ENCODE measurements at places on chromosomes 7 and 10.

DNA sequence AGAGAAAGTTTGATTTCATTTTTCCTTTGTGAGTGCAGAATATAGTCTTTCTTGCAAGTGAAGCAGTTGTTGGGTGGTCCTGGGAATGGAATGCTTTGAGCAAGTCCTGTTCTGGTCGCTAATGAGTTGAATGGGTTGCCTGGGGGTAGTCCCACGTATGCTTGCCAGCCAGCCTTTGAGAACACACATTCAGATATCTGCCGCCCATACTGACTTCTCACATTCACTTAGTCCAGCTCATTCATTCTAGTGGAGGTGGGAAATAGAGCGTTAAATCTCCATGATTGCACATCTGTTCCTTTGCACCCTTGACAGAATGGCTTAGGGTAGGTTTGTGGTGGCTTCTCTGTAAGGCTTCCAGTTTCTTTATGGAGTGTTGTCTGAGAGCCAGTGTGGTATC lies 256.6 kb downstream of the SORCS3 start:
- DNase-seq, result no peak

DNA sequence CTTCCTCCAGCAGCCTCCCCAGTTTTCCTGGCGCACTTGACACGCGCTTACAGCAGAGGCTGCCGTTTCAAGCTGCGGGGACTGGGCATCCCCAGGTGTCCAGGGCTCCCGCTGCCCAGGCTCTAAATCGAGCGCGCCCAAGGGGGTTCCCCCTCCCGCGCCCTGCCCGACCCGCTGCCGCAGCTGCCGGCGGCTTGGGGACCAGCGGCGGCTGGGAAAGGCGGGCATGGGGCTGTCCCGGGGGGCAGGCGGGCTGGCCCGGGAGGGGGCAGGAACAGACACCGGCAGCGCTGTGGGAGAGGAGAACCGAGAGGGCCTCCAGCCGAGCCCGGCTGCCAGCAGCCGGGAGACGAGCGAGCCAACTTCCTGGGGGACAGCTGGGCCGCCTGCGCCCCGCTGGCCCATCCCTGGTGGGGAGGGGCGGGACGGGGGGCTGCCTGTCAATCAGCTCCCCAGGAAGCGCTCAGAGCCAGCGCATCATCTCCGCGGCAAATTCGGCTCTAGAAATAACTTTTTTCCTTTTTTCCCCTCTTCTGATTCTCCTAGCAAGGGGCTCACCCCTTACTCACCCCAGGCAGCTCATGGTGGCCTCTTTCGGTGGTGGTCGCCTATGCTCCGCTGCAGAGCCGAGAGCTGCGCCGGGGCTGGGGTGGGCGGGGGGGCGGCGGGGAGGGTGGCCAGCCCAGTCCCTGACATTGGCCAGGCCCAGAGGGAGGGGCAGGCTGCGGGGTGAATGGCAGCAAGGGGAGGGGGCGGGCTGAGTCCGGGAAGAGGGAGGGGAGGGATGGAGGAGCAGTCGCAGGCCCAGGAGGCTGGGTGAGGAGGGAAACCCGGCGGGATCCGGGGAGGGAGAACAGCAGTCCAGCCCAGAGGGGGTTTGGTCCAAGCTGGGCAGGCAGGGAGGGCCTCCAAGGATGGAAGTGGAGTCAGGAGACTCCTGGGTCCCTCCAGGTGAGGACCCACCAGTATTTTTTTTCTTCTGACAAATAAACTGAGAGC lies 14.7 kb downstream of the GRID2IP start:
- no peak for DNase-seq

DNA sequence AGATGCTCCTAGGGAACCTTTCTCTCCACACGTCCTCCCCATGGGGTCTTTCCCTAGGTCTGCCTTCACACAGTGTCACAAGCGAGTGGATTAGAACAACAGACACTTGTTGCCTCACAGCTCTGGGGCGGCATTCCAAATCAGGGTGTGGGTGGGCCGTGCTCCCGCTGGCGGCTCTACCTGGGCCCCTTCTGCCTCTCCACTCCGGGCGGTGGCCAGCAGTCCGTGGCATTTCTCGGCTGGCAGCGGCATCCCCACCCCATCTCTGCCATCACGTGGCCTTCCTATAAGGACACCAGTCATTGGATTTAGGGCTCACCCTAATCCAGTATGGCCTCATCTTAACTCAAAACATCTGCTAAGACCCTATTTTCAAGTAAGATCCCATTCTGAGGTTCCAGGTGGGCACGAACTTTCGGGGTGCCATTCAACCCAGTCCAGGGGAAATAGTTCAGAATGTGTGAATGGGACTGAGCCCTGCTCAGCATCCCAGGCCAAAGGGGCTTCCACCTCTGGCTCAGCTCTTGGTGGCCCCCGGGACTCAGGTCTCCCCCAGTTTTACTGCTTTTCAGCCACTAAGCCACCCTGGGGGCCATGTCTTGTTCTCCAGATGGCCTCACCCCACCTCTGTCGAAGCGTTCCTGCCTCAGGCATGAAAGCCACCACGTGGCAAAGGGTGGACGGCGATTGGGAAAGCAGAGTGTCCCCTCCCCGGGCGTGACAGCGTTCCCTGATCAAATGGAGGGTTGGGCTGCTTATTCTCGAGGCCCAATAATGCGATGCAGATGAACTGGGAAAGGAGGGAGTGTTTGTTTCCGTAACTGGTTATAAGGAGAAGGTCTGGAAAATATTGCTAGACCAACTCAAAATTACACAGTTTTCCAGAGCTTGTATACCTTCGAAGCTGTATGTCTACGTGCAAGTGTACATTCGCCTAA lies 350.0 kb downstream of the GLRX3 start:
- DNase-seq, result no peak

DNA sequence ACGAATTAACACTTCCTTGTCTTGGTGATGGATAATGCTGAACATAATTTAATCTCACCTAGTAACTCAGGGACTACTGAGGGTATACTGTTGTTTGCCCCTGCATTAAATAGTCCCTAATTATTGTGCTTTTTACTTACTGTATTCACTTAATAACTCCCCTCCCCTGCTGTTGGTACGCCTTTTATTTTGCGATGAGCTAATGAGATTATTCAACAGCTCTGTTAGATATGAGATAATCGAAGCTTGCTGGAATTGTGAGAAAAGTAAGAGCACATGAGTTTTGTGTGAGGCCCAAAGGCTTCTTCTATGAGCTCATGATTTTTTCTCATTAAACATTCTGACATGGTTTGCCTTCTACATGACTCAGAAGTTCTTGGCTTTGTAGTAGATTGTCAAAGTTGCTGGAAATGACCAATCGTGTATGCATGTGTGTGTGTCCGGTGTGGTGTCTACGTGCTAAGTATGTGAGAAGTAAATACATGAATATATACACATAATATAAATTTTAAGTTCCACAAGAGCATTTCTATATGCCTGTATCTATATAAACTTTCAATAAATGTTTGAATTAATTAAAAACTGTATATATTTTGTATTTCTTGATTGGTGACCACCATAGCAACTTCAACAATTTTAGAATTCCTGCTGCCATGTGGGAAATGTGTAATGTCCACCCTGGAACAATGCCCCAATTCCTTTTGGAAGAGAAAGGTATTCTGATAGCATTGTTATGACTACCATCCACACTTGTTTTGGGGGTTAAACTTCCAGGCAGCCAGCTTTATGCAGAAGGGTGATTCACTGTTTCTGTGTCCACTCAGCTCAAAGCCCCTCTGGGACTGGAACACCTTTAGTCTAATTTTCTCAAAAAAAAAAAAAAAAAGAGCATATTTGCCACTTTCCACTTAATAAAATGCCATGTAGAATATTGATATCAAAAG lies 106.2 kb downstream of the SAMD9 start:
- DNase-seq, result peak; percentile 93

GRCh38 chr7:6074612-6075380 lies 43.6 kb downstream of the ANKRD61 start:
- DNase-seq, result no peak

- DNase-seq, result no peak
Observed at GRCh38 chr7:87413029-87413428, 62.5 kb downstream of the ABCB4 start.

- DNase-seq, result no peak
Observed at GRCh38 chr7:101719123-101719470, 90.0 kb upstream of the MYL10 start.

- no peak for DNase-seq
Observed at GRCh38 chr7:100166317-100166940, 2.0 kb downstream of the GAL3ST4 start.

- no peak for DNase-seq
Observed at GRCh38 chr10:95475827-95476468, 85.2 kb downstream of the SORBS1 start.

GRCh38 chr10:78566284-78567111 lies 502.3 kb upstream of the ZMIZ1 start:
- DNase-seq, result peak; percentile 51

GRCh38 chr7:112985377-112985987 lies 101.1 kb downstream of the GPR85 start:
- DNase-seq, result peak; percentile 34

DNA sequence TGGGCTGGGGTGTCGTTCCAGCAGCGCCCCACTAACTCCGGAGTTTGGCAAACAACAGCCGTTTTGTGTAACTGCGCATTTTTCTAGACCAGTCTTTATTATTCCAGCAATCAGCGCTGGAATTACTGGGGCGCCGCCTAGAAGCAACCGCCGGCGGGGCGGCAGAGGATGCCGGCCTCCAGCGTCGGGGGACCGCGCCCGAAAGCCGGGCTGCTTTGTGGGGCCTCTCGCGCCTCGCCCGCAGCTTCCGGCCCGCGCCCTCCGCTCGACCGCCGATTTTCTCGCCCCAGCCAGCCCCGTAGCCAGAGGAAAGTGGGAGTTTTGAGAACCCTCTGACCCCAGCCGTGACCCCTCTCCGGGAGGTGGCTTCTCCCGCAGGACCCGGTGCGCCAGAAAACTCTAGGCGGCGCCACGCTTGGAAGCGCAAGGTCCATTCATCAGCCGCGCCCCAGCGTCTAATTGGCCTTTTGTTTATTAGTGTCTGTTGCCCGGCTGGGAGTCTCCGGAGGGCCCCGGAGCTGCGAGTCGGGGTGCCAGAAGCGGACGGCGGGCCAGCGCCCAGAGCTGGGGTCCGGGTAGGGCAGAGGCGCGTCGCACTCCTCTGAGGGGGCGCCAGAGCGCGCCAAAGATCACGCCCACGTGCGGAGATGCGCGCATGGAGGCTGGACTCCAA lies 10.7 kb downstream of the EMX2 start:
- DNase-seq, result no peak

DNA sequence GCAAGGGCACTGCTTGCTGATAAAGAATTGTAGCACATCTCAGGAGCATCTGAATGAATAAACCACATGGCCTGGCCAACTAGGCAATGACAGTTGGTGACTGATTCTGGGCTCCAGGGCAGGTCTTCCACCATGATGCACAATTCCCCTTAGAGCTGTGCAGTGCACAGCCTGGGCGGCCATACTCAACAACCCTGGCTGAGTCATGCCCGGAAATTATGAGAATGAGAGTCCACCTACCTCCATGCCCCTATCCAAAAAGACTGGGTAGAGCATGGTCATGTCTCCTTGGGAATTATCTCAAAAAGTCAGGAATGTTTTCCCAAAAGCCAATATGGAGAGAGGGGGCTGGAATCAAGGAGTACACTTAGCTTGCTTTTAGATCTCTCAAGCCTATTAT lies 425.6 kb downstream of the PLXNA4 start:
- DNase-seq, result no peak

DNA sequence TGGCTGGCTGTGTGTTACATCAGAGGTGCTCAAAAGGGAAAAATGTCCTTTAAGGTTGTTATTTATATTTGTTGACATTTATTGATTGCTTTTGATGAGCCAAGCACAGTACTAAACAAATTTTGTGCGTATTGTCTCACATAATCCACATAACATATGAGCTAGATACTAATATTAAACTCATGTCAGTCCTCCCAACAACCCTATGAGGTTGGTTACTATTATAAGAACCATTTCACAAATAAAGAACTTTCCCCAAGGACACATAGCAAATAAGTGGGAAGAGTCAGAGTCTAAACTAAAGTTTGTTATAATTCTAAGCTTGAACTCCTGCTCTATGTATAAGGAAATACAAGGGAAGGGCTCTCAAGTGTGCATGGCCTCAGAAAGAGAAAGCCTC lies 35.6 kb upstream of the OTUD1 start:
- DNase-seq, result no peak

DNA sequence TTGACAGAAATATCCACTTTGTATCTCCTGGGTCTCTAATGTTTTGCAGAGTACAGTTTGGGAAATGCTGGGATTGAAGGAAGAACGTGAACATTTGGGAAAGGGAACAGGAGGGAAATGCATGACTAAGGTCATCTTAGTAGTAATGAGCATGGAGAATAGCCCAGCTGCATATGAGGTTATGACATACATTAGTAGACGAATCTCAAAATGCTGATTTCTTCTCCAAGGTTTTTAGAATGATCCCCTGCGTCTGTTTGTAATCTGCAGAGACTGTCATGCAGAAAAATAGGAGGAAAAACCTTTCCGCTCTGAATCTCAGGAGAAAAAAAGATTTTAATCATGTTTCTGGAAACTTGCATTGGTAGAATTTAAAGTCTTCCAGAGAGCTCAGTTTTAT lies 133.6 kb downstream of the PPP1R9A start:
- DNase-seq, result no peak

DNA sequence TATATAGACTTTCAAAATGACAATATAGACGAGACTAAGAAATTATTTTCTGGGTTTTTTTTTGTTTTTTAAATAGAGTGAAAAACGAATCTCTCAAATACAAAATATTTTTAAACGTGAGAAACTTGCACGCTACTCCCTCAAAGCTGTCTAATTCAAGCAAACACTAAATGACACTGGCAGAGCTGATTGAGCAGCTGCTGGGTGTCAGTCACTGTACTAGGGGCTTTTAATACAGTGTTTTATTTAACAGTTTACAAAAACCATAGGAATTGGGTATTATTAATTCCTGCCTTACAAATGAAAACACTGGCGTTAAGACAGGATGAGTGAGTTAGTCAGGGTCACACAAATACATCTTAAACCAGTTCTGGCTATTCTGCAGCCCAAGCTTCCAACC lies 1209.6 kb upstream of the C7orf33 start:
- no peak for DNase-seq

GRCh38 chr7:46879783-46880182 lies 702.1 kb downstream of the TNS3 start:
- no peak for DNase-seq

DNA sequence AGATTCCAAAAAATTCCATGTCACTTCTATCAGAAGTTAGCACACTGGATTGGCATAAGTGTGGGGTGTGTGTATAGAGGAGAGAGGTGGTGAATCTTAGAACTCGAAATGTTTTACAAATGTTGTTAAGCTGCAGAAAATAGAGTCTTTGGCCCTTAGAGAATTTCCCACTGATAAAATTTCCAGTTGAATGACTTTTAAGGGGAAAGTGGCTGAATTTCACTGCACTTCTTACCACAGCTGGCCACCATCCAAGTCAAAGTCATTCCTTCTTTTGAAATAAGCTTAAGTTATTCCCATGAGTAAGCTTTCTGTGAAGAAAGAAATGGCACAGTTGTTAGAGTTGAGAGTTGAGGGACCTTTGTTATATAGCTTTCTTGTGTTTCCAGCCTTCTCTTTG lies 13.9 kb downstream of the VCL start:
- peak; percentile 82 for DNase-seq

All from AG09309 (cell line).